SJSA1 (cell line): ENCODE measurements at places on chromosomes 2 and 18.

GRCh38 chr2:7950035-7950612 is 731.7 kb upstream of the ID2 start:
- DNase-seq, result no peak

DNA sequence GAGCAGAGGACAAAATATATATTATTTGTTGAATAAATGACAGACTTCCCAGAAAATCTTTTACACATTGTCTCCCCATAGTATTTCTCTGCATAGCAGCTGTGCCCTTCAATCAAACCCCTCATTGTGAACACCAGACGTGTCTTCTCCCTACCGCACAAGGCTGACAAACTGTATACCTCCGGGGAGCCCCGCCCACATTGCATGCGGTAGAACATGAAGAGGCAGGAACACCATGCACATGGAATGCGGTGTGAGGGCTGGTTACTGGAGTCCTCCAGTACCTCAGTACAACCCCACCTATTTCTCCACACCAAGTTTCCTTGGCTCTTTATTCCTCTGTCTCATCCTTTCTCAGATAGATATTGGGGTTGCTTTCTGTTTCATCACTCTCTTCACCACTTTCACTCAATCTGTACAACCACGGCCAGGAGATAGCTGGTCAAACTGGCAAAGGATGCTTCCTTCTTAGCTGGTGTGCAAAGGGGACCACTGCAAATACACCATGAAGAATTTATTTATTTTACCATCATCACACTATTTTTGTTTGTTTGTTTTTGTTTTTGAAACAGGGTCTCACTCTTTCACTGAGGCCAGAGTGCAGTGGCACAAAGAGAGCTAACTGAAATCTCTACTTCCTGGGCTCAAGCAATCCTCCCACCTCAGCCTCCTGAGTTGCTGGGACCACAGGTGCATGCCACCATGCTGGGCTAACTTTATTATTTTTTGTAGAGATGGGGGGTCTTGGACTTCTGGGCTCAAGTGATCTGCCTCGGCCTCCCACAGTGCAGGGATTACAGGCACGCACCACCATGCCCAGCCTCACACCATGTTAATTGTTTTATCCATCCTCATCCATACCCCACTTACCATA is 2.3 kb upstream of the NBAS start:
- DNase-seq, result no peak

DNA sequence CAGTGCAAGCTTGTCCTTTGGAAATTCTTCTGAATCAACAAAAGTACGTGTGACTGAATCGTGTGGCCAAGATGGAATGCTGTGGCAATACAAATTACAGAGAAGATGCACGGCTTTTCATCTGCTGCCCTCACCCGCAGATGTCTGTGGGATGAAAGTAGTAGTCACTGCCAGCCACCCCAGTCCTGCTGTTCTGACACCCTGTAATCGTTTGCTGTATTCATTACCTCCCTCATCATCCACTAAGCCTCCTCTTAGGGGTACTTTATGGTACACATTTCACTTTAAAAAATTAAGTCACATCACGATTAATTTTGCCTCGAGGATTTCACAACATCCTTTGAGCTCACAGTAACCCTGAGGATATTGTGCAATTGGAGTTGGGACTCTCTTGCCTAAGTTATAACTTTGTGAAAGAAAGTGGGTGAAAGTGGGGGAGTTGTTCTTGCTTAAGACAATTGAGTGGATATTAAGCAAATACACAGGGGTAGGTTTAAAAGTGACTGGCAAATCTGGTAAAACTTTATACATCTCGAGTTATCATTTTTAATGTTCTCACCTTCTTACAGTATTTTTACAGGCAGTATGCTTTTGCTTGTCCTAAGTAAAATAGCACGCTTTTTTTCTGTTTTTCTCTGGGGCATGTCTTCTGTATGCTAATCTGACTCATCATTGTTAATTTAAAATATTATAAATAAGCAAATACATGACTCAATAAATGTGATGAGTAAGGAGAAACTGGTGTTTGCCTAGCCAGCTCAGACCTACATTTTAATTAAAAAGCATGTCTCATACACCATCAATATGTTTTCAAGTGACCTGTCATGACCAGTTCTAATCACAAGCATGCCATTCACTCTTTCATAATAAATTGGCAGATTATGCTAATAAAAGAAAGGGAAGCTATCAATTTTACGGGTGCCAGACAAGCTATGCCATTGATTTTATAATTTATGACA is 680.9 kb downstream of the IRS1 start:
- peak; percentile 73 for DNase-seq

- DNase-seq, result no peak
Measured at GRCh38 chr2:40877734-40878288, 425.9 kb upstream of the SLC8A1 start.

- no peak for DNase-seq
Measured at GRCh38 chr2:193561054-193561453, 1366.3 kb upstream of the TMEFF2 start.

DNA sequence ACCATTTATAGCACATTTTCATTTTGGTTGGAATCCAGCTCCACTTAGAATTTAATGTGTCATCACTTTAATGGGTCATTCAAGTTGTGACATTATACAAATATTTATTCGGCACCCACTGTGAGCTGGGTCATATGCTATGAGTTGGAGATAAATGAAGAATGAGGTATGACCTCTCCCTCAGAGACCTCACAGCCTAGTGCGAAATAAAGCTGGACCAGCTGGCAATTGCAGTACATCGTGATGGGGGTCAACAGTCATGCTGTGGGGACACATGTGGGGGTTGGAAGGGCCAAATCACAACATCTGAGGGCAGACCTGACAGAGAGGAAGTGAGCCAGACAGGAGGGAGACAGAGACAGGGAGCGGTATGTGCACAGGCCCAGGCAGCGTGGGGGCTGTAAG is 175.4 kb downstream of the MAIP1 start:
- DNase-seq, result no peak

GRCh38 chr2:159939946-159940345 is 122.5 kb downstream of the PLA2R1 start:
- no peak for DNase-seq

DNA sequence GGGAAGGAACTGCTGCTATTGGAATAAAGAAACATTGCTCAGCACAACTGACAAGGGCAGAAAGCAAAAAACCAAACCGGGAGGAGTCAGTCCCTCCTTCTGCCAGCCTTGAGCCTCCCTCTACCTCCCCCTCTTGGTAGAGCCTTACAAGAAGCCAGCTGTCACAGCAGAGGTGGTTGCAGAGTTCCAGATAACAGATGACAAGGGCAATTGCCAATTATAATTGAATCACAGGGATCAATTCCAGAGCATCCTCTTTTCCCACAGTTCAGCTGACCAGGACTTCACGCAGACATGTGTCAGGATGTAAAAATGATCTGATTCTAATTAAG is 548.2 kb upstream of the LRRTM1 start:
- no peak for DNase-seq

- no peak for DNase-seq
Measured at GRCh38 chr2:182148344-182148743, 162.7 kb downstream of the PPP1R1C start.

DNA sequence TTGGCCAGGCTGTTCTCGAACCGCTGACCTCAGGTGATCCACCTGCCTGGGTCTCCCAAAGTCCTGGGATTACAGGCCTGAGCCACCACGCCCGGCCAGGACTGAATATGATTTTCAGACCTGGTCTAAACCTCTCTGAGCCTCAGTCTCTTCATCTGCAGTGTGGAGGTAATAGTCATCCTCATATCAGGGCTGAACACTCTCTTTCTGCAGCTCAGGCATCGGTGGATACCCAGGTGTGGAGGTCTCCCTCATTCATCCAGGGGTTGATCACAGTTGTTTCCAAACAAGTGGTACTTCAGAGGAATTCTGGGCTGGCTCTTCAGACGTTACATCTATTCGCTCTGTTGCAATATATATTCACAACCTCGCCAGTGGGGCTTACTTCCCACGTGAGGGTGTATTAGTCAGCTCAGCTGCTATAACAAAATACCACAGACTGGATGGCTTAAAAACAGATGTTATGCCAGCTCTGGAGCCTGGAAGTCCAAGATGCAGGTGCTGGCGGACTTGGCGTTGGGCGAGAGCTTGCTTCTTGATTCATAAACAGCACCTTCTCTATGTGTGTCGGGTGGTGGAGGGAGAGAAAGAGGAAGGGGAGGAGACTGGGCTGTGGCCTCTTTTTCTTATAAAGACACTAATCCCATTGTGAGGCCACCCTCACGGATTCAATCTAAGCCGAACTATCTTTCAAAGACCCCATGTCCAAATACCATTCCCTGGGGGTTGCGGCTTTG is 2.9 kb upstream of the MBP start:
- no peak for DNase-seq

DNA sequence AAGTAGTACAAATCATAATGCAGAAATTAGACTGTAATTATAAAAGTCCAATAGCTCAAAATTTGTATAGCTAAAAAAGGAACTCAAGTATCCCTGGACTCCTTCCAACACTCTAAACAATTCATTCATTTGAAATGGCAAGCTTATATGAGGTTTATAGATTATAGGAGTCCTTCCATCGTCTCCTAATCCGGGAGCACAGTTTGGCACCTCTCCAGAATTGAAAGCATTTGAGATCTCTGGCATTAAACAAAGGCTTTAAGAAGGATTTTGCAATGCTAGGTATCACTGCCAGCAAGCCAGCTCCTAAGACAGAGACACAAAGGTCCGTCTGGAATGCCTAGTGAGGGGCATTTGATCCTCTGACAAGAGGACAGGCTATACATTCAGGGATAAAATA is 90.9 kb downstream of the ACVR1 start:
- DNase-seq, result peak; percentile 36

DNA sequence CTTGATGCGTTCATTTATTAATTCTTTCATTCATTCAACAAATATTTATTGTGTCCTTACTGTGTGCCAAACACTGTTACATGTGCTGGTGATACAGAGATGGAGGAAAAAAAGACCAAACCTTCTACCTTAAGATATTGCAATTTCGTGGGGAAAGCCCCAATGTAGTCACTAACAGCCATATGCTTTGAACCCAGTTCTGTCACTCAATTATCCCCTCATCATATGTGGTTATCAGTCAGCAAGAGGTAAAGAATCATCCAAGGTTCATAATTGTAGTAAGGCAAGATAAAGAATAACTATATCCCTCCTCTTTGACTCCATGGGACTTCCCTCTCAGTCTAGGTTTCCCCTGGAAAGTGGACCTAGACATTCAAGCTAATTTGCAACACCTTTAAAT is 1185.6 kb upstream of the CELF4 start:
- DNase-seq, result no peak

- no peak for DNase-seq
Measured at GRCh38 chr2:197240421-197241041, 70.0 kb downstream of the ANKRD44 start.

- no peak for DNase-seq
Measured at GRCh38 chr18:68991286-68991685, 193.4 kb downstream of the CCDC102B start.

DNA sequence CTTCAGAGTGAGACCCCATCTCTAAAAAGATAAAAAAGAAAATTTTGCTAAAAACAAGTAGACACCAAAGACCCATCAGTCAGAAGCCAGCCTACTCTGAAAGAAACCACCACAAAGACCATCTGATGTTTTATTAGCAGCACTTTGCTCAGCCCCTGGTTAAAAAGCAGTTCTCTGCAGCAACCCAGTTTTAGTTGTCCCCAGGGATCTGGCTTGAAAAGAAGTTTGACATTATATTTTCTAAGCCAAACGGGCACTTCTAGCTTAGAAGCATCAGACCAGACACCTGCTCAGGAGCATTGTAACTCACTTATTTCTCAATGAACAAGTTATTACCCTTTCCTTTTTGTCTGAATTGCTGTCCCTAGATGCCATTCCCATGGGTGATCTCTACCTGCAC is 164.2 kb upstream of the ETAA1 start:
- no peak for DNase-seq

GRCh38 chr2:66334237-66335029 is 100.5 kb upstream of the MEIS1 start:
- DNase-seq, result no peak

- no peak for DNase-seq
Measured at GRCh38 chr2:65436824-65437221, 4.4 kb upstream of the SPRED2 start.

DNA sequence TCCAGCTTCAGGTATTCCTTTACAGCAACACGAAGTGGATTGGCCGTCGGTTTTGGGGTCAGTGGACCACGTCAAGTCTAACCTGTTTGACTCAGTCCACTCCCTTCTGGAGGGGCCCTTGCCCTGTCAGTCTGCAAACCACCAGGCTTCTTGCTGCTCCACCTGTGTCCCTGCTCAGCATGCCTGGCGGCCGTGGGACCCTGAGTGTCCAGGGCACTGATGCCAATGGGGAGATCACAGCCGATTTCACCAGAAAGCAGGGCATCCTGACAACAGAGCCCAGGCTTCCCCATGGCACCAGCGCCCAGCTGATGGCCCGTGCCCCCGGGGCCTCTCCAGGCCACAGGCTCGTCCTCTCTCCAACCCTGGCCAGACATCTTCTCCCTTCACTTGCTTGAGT is 41.2 kb upstream of the HS6ST1 start:
- DNase-seq, result no peak

DNA sequence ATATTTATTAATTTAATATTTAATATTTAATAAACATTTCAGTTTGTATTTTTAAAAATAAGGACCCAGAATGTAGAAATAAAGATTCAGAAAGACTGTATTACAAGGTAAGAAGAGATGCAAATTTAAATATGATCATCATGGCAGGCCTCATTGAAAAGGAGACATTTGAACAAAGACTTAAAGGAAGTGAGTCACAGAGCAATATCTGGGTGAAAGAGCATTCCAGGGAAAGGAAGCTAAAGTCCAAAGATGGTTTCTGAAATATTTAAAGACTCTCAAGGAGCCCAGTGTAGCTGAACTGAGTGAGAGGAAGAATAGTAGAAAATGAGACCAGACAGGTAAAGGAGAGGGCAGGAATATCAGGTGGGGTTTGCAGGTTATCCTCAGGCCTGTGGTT is 5.9 kb downstream of the SCYGR4 start:
- peak; percentile 37 for DNase-seq

DNA sequence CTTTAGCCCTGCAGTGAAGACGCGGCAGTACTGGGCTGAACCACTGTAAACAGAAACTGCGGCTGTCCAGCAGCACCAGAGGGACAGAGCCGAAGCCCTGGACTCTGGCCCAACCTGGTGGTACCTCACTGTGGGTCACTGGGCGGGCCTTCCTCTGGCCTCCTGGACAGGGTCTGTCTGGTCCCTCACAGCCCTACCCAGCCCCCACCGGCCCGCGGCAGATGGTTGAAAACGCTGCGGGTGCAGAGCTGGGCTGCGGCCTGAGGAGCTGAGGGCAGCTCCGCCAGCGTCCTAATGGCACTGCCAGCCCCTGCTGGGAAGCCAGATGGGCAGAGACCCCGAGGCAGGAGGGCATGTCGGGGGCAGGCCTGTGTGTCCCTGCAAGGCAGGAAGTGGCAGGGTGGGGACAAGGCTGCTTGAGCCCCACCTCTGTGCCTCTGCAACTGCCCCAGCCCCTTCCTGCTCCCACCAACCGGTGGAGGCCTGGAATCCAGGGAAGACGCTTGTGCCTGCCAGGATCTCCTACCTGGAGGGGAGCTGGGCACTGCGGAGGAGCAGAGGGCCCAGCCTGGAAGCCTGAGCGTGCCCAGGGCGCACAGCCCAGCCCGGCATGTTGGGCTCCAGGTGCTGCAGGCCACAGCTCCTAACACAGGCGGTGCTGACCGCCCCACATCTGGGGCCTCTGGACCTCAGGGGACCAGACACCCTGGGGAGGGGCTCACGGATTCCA is 36.3 kb downstream of the HS6ST1 start:
- no peak for DNase-seq
